ENCODE measurements at places on chromosomes 7 and 10. TPM values are rescaled to one million over a fixed set of nuclear protein-coding genes. Genes with fewer than 3 reads are reported as not detected.

Gene ARMH3
- polyA plus RNA-seq = 17.0 TPM

Gene FFAR4
- polyA plus RNA-seq = not detected

Gene METTL2B
- 21.3 TPM for polyA plus RNA-seq

Gene PSD
- polyA plus RNA-seq = 30.6 TPM

Data from small intestine (tissue), 16 donors.